GM12878 (cell line): ENCODE measurements at places on chromosomes 7 and 10. TPM values are rescaled to one million over a fixed set of nuclear protein-coding genes. Genes with fewer than 3 reads are reported as not detected.
A peak's percentile ranks its signal among the peaks of the same experiment; 100 is the strongest.

- DNase-seq: no peak
These were observed 259.1 kb downstream of the KLF6 start for GRCh38 chr10:3525832-3526449.

DNA sequence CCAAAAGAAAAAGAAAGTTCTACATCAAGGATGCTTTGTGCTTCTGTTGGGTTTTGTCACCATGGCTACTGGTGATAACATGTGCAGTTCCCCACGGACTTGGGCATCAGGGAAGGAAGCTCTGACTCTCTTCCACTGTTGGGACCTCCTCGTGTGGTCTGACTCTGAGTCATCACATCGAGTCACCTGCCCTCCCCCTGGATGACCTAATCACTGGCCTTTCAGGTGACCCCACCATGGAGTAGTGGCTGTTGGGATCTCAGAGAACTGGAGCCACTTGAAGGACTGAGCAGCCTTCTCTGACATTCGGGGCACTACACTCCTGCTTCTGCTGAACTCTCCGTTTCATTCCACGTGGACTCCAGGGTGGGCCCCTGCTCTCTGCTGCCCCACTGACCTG lies 60.8 kb upstream of the DOCK1 start:
- no peak for DNase-seq

GRCh38 chr7:122329145-122329802 lies 24.7 kb upstream of the FEZF1 start:
- no peak for DNase-seq

MMRN2 gene
- not detected in 2 replicates for polyA plus RNA-seq

TUBB8 gene
- polyA plus RNA-seq: not detected in 2 replicates

DNA sequence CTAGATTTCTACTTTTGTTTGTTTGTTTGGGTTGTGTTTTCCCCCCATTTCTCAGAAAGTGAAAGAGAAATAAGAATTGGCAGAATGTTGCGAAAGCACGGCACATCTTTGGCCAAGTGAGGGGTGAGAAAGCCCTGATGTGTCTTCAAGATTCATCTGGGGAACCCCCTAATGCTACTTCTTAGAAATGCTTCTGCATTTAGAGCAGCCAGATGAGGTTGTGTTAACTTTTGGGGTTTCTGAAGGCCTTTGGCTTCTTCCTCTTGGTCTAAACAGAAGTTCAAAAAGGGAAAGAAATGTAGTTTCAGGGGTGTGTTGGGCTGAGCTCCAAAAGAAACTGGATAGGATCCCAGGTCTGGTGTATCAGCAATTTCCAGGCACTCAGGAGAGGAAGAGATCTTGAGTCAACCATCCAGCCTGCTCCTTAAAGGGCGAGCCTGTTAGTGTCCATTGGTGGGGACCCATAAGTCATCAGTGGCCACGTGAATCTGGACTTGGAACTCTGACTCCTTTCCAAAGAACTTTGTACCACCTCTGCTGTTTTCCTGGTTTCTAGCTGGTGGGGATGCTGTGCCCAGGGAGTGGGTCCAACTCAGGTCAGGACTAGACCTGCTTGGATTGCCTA lies 6.5 kb downstream of the DUSP5 start:
- DNase-seq: peak; percentile 93

ERVW-1 gene
- not detected in 2 replicates for polyA plus RNA-seq

DNA sequence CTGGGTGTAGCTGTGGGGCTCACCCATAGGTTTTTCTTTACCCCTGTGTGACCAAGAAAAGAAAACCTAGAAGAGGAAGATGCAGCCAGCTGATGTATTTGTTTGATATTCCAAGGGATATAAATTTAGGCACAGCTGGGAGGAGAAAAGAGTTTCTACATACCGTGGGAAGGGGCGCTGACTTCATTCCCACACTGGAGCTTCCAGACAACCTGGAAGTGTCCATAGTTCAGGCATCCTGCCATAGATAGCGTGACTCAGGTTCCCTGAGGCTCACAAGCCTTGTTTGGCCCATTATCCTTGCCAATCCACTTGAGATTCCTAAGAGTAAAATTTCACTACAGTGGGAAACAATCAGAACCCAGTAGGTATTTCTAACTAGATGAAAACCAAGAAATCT lies 371.7 kb upstream of the NRP1 start:
- no peak for DNase-seq

CPA2 gene
- polyA plus RNA-seq: not detected in 2 replicates

THSD7A gene
- polyA plus RNA-seq: 0.09 TPM in 1 of 2 replicates, not detected in the other

EBLN1 gene
- polyA plus RNA-seq: not detected in 2 replicates

CAMK2G gene
- 13.7 and 13.9 TPM in 2 replicates for polyA plus RNA-seq

DNA sequence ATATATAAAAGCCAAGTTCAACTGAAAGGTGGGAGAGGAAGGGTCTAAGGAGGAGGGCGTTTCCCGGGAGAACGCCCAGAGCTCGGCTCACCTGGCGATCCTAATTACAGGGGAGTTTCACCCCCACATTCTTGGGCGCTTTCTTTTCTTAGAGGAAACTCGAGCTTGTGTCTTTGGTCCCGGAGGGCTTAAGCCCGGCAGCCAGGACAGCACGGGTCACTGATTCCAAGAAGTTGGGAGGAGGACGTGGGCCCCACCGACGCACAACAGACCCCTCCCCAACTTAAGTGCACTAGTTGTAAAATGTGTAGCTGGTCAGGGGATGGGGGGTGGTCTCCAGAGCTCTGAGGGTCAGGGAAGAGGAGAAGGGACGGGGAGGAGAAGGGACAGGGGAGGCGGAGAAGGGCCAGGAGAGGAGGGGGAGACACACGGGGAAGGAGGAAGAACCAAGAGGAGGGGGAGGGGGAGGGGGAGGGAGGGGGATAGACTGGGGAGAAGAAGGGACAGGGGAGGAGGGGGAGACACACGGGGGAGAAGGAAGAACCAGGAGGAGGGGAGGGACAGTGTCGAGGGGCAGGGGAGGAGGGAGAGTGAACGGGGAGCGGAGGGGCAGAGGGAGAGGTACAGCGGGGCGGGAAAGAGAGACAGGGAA lies 874 bp downstream of the BAIAP2L1 start:
- no peak for DNase-seq

- no peak for DNase-seq
These were observed 119.8 kb downstream of the CACNA2D1 start for GRCh38 chr7:82323806-82324205.

GRCh38 chr10:34397324-34397723 lies 417.8 kb downstream of the PARD3 start:
- no peak for DNase-seq

RBP3 gene
- not detected in 2 replicates for polyA plus RNA-seq

TACC2 gene
- 0.20 TPM in 1 of 2 replicates, not detected in the other for polyA plus RNA-seq

TMEM176A gene
- polyA plus RNA-seq: not detected in 2 replicates

CYP17A1 gene
- not detected in 2 replicates for polyA plus RNA-seq

- no peak for DNase-seq
These were observed 32.8 kb downstream of the IL15RA start for GRCh38 chr10:5944389-5945189.

GRCh38 chr7:92717623-92717992 lies 118.8 kb downstream of the CDK6 start:
- DNase-seq: no peak

FAM241B gene
- polyA plus RNA-seq: 0.31 and 0.52 TPM in 2 replicates

AGAP5 gene
- polyA plus RNA-seq: 2.0 and 2.3 TPM in 2 replicates

MOSPD3 gene
- 10.5 and 13.6 TPM in 2 replicates for polyA plus RNA-seq

LIPJ gene
- not detected in 2 replicates for polyA plus RNA-seq

- no peak for DNase-seq
These were observed 104.4 kb upstream of the MACROH2A2 start for GRCh38 chr10:69948261-69948660.

DNA sequence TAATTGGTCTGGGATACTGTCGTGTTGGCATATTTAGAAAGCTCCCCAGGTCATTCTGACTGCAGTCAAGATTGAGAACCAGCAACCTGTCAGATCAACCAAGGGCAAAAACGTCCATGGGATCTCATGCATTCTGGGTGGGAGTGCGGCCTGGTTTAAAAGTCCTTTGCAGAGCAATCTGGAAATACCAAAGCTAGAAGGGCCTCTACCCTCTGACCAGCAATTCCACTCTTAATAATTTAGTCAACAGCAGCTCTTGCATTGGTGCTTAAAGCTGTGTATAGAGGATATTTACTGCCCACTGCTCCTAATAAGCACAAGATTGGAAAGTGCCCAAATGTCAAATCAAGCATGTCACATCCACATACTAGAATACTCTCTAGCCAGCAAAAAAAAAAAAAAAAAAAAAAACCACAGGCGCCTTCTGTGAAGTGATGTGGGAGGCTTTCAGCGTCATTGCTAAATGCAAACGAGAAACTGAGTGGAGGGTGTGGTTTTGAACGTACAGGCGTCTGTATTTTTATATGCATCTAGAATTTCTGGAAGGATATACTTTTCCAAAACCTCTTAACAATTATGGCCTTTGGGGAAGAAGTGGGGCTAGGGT lies 44.8 kb upstream of the HSPA12A start:
- no peak for DNase-seq

GRCh38 chr10:119538632-119539358 lies 3.7 kb downstream of the RGS10 start:
- DNase-seq: no peak

- DNase-seq: no peak
These were observed 132.8 kb downstream of the SEMA3C start for GRCh38 chr7:80785961-80786536.

GRCh38 chr7:94491410-94491809 lies 18.2 kb upstream of the CASD1 start:
- no peak for DNase-seq

DNA sequence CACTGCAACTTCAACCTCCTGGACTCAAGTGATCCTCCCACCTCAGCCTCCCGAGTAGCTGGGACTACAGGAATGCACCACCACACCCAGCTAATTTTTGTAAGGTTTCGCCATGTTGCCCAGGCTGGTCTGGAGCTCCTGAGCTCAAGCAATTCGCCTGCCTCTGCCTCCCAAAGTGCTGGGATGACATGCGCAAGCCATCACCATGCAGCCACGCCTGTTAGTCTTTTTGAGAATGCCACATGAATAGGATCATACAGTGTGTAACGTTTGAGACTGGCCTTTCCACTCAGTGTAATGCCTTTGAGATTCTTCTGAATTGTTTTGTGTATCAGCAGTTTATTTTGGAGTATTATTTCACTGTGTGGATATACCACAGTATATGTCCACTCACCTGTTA lies 75.7 kb upstream of the MSRB2 start:
- DNase-seq: no peak

DNA sequence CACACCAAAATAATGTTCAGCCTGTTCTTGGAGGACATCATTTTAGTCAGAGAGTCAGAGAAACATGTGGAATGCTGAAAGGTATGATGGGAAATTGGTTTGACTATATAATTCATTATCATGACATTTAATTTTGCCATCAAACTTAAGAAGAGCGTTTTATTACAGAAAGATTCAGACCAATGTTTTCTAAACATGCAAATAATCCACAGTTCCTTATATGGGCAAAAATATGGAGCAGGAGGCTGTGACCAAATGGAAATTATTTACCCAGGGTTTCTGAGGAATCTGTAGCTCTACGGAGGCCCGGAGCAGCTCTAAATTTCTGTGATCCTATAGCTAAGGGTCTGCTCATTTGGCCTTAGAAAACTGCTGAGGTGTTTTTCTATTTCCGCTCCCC lies 33.2 kb downstream of the LAMB4 start:
- DNase-seq: no peak

GRCh38 chr10:132163278-132163765 lies 23.4 kb upstream of the DPYSL4 start:
- DNase-seq: no peak

SPDYE2 gene
- polyA plus RNA-seq: 2.7 and 4.4 TPM in 2 replicates

DNA sequence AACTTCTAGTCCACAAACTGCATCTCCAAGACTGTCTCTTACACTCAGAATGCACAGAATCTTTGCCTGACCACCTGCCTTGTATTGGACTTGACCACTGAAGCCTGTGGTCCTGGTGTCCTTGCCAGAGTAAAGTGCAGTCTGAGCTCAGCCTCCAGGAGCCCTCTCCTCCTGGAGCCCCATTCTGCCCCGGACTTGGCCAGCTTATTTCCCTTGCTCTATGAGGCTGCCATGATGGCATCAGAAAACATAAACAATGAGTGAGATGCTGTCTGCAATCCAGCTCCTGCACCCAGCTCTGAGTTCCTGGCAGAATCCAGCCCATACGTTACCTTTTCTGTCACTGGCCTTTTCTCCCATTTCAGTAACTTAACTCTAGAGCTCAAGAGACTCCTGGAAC lies 494.6 kb downstream of the PLXNA4 start:
- no peak for DNase-seq

SPACDR gene
- 0.57 and 0.71 TPM in 2 replicates for polyA plus RNA-seq

TMEM236 gene
- polyA plus RNA-seq: not detected in 2 replicates
